ENCODE measurements at places on chromosomes 3 and 15.
A peak's percentile ranks its signal among the peaks of the same experiment; 100 is the strongest.

DNA sequence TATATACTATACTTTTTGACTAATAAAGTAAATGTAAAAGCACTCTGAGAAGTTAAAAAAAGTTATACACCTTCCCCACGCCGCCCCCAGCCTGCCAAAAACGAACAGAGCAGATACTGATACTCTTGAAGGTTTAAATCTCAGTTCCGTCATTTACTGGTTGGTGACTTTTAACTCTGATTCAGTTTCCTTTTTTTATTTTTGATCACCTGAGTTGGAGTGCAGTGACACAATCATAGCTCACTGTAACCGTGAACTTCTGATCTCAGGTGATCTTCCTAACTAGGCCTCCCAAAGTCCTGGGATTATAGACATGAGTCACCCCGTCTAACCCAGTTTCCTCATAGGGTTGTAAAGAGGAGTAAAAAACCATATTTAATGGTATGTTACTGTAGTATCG, 3.3 kb upstream of the TIPIN start:
- DNase-seq, result no peak

GRCh38 chr3:156802821-156803606, 23.1 kb upstream of the LEKR1 start:
- no peak for DNase-seq

GRCh38 chr3:163364717-163365116, 1713.6 kb downstream of the SI start:
- no peak for DNase-seq

DNA sequence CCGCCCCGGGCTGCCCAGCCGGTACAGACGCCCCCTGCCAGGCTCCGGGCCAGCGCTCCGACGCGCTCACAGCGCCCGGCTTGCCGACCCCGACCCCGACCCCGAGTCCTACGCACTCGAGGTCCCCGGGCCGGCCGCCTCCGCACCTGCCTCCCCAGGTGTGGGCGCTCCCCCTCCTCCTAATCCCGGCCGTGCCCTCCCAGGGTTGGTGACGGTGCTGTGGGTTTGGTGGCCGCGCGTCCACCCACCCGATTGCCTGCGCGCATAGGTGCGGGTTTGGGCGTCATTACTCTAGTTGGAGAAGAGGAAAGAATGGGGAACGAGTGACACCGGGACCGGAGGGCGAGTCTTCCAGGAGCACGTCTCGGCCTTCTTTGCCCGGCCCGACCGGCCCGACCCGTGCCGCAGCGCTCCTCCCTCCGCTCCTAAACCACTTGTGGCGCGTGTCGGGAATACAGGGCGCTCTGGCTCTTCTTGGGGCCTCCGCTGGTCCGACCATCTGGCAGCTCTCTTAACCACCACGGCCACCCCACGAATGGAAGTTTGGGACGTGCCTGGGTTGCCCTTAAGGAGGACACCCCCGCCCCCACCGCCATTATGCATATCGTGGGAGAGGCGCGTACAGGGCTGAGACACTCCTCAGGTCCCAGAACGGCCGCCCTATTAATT, 810 bp upstream of the THRB start:
- DNase-seq, result peak; percentile 78

DNA sequence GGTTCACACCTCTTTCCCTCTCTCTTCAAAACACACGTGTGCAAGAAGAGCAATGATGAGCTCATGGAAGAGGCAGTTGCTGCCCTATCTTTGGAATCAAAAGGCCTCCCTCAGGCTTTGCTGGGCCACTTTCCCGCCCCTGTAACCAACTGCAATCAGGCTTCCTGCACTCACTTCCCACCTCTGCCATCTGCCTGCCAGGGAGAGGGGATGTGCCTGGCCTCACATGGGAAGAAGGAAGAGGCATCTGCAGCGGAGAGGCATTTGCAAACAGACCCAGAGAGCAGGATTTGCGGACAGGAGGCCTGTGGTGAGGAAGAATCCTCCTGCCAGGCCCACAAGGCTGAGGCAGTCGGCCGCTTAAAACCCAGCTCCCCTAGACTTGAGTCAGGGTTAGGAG, 175.6 kb upstream of the ATP10A start:
- no peak for DNase-seq

DNA sequence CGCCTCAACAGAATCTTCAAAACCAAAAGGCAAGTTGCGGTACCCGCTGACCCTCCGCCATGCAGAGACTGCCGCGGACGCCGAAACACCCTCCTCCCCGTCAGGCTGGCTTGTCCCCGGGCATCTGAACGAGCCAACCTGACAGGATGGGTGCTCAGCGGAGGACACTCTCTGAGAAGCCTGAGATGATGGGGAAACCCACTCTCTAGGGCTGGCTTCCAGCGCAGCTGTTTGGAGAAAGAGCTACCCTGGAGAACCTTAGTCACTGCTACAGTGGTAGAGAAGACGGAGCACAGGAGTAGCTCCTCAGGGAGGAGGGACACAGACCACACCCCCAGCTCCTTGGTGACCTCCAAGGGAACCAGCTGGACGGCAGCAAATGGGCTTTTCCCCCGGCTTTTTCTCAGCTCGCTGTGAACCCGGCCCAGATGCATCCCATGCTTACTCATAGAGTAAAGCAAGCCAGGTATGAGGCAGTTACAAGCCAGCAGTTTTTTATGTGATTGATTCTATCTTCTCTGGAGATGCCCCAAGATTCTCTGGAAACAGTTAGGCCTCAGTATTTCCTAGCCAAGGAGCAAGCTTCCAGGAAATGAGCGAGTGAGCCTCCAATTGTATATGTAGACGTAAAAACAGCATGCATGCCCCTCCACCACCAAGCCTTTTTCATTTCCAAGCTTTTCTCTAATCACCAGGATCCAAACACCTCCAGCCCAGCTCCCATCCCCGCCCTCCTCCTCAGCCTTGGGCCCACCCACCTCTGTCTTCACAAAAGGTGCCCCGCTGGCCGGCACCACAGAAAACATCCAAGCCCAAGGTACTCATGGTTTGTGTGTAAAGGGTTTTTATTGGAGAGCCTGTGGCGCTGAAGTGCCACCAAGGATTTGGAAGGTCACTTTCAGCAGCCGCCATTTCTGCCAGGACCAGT, 38.7 kb downstream of the FAM174B start:
- no peak for DNase-seq

- DNase-seq, result no peak
These were observed 2.6 kb upstream of the CIB2 start for GRCh38 chr15:78133801-78134200.

GRCh38 chr3:53501178-53501577, 6.8 kb downstream of the CACNA1D start:
- DNase-seq, result no peak

GRCh38 chr3:112811131-112811884, 35.4 kb downstream of the CD200R1L start:
- DNase-seq, result no peak

- peak; percentile 48 for DNase-seq
These were observed 8.2 kb downstream of the TMOD2 start for GRCh38 chr15:51759557-51760070.

DNA sequence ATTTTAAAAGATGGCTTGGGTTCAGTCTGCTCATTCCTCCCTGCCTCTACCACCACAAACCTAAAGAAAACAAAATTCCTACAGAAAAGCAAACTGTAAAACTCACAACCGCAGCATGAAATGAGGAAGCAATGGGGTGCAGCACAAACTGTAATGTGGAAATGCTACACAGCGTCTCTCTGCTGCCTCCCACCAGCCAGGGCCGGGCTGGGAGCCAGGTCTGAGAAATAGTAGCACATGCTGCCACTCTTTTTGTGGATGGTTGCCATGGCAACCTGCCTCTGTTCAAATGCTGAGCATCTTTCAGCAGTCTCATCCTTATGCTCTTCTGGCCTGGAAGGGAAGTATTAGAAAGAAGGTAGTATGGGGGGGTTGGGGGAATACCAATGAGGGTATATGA, 55.4 kb downstream of the EOMES start:
- DNase-seq, result no peak

DNA sequence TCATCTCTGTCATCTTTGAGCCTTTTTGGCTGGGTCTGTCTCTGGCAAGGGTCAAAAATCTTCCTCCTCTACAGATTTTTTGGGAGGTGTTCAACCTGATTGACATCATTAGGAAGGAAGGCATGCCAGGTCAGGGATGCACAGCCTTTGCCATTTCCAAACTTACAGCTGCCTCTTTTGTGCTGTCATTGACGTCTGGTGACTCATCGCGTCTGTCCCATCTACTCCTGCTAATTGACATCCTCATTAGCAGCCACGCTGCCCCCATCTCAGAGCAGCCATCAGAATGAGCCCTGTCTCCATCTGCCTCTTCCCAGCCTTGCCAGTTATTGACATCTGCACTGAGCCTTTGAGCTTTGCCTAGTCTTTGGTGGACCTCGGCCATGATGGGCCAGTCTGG, 53.0 kb downstream of the PDIA5 start:
- no peak for DNase-seq

GRCh38 chr3:58556761-58557221, 19.8 kb upstream of the ACOX2 start:
- no peak for DNase-seq

GRCh38 chr3:13600950-13601691, 52.2 kb downstream of the FBLN2 start:
- DNase-seq, result no peak

GRCh38 chr3:128312271-128312670, 154.4 kb downstream of the DNAJB8 start:
- DNase-seq, result no peak

DNA sequence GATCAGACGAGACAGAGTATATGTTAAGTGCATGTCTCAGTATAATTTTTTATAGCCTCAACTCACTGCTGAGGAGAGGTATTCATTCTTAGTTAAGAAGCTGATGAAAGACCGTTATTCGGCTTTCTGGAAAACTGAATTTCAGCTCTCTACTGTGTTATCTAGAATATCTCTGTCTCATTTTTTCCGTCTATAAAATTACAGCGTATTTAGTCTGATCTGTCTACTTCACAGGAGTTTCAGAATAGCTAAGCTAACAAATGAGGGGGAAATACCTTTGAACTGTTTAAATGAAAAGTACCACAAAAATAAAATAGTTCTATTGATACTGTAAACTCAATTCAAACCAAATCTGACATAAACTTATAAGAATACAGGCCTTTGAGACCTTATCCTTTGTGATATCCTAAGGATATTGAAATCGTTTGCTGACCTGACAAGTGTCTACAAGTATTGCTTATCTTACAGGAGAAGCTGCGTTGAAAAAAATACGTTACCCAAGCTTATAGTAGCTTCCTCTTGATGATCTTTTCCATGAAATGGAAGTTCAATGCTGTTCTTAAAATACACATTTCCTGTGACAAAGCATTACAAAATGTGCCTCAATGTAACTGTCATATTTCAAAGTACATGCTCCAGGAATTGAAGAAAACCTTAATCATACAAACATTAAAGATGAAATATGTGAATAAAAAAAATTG, 104.6 kb downstream of the IL1RAP start:
- DNase-seq, result no peak

GRCh38 chr3:124890573-124891190, 3.5 kb upstream of the ITGB5 start:
- DNase-seq, result no peak

- DNase-seq, result no peak
These were observed 278.0 kb downstream of the UBE2E2 start for GRCh38 chr3:23481011-23481615.

DNA sequence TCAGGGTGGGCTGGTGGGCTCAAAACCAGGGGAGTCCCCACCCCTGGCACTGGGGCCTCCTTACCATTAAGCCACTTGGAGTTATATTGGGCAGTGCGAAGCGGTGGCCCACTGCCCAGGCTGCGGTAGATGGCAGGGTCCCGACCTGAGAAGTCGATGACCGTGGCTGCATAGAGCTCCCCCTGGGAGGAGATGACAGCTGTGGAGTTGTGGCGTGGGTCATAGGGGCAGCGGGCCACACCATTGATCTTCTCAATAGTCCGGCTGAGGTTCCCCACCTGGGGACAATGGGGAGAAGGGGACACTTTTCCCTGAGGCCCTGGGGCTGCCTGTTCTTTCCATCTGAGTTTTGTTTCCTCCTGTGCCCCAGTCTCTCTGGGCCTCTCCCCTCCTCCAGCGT, 99.8 kb downstream of the SEMA5B start:
- no peak for DNase-seq

- peak; percentile 25 for DNase-seq
These were observed 985 bp downstream of the TRPC1 start for GRCh38 chr3:142724682-142725356.

Measured in HuH-7 (cell line).